A549 treated with CORT108297 at 1 μM for 4 hours (cell line): ENCODE measurements at places on chromosomes 3 and 15. TPM values are rescaled to one million over a fixed set of nuclear protein-coding genes. Genes with fewer than 3 reads are reported as not detected.

Gene TM4SF1
- 1,236 to 1,908 TPM (median 1,489 TPM) in 5 replicates for total RNA-seq

Gene FGF7
- not detected in 5 replicates for total RNA-seq

Gene SEMA3B
- total RNA-seq = 5.6 to 10.6 TPM (median 8.3 TPM) in 5 replicates

Gene DGKG
- 7.7 to 12.5 TPM (median 8.6 TPM) in 5 replicates for total RNA-seq
